Suprapubic skin (tissue), 4 donors: ENCODE measurements at places on chromosomes 11 and 22.

DNA sequence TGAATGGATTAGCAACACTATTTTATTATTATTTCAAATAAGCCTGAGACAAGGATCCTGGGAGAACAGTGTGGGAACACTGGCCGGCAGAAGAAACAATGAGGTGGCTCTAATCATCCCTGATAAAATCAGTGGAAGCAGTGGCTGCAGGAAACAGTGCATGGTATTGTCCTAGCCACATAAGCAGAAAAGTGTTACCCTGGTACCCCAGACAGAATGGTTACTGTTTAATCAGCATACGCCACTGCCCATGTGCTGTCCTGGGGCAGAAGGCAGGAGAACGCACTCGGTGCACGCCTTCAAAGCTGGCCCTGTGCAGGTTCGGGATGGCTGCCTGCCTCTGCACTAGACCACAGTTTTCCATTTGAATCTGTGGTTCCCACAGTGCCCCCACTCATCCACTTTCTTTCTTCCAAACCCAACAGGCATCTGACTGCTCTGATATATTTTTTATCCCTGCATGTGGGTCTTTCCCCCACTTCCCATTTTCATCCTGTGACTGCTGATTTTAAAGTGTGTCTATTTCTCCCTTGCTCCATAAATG lies 25.7 kb downstream of the OPCML start:
- no peak overlapping the region for H3K27ac ChIP-seq
- no peak overlapping the region for H3K4me3 ChIP-seq
- no peak for DNase-seq
- peaks cover 2% of the 10 kb centered on the region for H3K27me3 ChIP-seq

DNA sequence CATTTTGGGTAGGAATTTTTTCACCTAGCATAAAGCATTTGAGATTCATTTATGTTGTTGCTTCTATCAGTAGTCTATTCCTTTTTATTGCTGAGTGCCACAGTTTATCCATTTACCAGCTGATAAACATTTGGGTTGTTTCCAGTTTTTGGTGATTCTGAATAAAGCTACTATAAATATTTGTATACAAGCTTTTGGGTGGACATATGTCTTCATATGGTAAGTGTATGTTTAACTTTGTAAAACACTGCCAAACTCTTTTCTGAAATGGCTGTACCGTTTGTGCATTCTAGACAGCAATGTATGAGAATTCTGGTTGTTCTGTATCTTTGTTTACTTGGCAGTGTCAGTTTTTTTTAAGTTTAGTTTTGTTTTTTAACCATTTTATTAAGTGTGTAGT lies 16.9 kb downstream of the USP47 start:
- H3K27me3 ChIP-seq = no peaks in the 10 kb centered on the region
- H3K4me3 ChIP-seq = no peak overlapping the region
- no peaks in the 10 kb centered on the region for H3K36me3 ChIP-seq
- H3K27ac ChIP-seq = no peak overlapping the region
- DNase-seq = no peak

DNA sequence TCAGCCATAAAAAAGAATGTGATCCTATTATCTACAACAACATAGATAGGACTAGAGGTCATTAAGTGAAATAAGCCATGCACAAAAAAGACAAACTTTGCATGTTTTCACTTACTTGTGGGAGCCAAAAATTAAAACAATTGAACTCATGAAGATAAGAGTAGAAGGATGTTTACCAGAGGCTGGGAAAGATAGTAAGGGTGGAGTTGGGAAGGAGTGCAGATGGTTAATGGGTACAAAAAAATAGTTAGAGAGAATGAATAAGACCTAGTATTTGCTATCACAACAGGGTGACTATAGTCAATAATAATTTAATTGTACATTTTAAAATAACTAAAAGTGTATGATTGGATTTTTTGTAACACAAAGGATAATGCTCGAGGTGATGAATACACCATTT lies 27.2 kb upstream of the IL10RA start:
- DNase-seq = no peak
- peaks cover 4% of the 10 kb centered on the region for H3K27me3 ChIP-seq
- no peak overlapping the region for H3K4me3 ChIP-seq
- no peaks in the 10 kb centered on the region for H3K36me3 ChIP-seq

GRCh38 chr11:45215098-45215865 lies 68.8 kb downstream of the PRDM11 start:
- peaks cover 19% of the 10 kb centered on the region for H3K36me3 ChIP-seq
- H3K4me1 ChIP-seq = peaks cover 3% of the 10 kb centered on the region
- no peak overlapping the region for H3K4me3 ChIP-seq
- no peak overlapping the region for H3K27ac ChIP-seq

- no peak for DNase-seq
- H3K27ac ChIP-seq = no peak overlapping the region
- H3K4me1 ChIP-seq = no peaks in the 10 kb centered on the region
- H3K27me3 ChIP-seq = no peaks in the 10 kb centered on the region
- H3K4me3 ChIP-seq = no peak overlapping the region
- H3K36me3 ChIP-seq = no peaks in the 10 kb centered on the region
Measured at GRCh38 chr11:133724116-133724515, 121.2 kb downstream of the SPATA19 start.

DNA sequence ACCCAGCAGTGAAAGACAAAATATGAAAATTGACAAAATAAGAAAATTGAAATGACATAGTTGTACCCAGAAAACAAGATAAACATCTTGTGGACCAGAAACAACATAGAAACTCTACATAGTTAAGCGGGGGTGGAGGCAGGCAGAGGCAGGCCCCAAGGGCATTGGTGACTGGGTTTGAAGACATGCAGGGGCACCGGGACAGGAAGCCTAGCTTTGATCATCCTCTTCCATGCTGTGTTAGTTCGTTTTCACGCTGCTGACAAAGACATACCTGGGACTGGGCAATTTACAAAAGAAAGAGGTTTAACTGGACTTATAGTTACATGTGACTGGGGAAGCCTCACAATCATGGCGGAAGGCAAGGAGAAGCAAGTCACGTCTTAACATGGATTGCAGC lies 33.5 kb upstream of the CRTAM start:
- H3K4me3 ChIP-seq = no peak overlapping the region
- peaks cover 32% of the 10 kb centered on the region for H3K4me1 ChIP-seq
- no peaks in the 10 kb centered on the region for H3K27me3 ChIP-seq
- no peaks in the 10 kb centered on the region for H3K36me3 ChIP-seq
- peak overlapping the region; percentile 41 for H3K27ac ChIP-seq
- no peak for DNase-seq

DNA sequence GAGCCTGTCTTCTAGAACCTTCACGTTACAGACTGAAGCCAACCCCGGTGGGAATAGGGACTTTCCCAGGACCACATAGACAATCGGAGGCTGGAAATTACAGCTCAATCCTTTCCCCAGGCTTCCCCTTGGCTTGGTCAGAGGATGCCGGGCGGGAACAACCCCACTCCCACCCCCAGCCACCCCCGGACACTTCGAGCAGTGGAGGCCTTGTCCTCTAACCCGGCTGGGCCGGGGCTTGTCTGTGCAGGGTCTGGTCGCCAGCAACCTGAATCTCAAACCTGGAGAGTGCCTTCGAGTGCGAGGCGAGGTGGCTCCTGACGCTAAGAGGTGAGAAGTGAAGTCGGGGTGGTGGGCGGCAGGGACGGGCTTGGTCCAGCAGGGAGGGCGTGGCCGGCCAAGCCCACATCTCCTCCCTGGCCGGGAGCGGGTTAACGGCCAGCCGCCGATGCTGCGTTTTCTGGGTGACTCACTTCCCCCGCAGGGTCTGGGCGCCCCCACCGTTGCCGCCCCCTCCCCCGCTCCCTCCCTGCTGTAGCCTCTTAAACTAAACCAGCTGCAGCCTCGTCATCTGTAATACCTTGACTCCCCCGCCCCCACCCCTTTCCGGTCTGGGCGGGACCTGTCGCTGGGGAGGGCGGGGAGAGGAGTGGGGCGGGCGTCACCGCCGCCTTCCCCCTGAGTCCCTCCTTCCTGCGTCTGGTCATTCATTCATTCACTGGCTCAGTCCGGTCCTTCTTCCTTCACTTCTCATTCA lies 1.5 kb downstream of the LGALS1 start:
- H3K4me3 ChIP-seq = peak overlapping the region; percentile 52
- H3K27me3 ChIP-seq = no peaks in the 10 kb centered on the region
- peak; percentile 93 for DNase-seq

DNA sequence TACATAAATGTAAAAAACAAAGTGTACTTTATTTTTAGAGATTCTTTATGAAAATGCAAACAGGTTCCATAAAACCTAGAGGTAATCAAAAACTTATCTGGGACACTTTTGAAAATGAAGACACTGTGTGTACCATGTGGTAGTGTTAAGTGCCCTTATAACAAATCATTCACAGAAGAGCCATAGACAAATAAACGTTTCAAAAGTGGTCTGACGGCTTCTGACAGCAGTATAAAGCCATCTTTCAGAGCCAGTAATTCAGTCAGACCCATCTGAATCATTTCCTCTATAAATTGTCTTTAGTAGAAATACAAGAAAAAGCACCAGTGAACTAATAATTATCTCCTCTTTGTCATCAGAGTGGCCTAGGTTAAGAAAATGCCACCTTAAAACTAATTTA lies 100.0 kb downstream of the PAX6 start:
- no peak overlapping the region for H3K27ac ChIP-seq
- no peak for DNase-seq
- no peaks in the 10 kb centered on the region for H3K27me3 ChIP-seq
- no peak overlapping the region for H3K4me3 ChIP-seq

DNA sequence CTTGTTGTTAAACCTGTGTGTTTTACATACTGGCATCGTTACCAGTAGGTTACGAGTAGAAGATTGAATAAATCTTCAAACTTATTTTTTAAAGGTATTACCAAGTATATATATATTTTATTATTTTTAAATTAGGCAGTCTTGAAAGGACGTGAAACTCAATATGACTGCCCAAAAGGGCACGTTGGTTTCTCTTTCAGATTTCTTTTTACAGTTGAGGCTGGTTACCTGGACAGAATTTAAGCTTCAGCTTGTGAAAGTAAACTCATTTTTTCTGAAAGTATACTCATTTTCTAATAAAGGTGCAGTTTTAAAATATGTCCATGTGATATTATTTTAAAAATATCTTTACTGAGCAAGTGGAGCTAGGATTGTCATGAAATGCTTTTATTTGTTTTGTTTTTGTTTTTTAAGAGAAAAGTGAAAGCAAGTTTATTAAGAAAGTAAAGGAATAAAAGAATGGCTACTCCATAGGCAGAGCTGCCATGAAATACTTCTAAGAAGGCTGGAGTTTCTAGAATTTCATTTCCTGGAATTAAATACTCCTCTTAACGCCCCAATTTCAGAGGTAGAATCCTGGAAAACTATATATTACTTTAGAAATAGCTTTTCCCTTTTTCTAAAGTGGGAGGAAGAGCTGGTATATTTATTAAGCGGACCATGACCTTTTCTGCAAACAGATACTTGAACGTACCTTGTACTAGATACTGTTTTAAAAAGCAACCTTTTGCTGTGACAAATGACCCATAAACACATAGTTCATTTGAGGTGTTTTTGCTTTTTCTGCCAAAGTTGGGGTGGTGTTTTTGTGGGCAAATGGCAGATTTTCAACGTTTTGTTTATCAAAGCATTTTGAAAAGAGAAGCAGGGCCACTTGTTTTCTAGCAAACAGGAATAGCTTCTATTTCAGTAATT lies 1.9 kb downstream of the FBXO7 start:
- H3K36me3 ChIP-seq = no peaks in the 10 kb centered on the region
- peak overlapping the region; percentile 99 for H3K27ac ChIP-seq
- H3K4me1 ChIP-seq = peaks cover 38% of the 10 kb centered on the region
- no peaks in the 10 kb centered on the region for H3K27me3 ChIP-seq

DNA sequence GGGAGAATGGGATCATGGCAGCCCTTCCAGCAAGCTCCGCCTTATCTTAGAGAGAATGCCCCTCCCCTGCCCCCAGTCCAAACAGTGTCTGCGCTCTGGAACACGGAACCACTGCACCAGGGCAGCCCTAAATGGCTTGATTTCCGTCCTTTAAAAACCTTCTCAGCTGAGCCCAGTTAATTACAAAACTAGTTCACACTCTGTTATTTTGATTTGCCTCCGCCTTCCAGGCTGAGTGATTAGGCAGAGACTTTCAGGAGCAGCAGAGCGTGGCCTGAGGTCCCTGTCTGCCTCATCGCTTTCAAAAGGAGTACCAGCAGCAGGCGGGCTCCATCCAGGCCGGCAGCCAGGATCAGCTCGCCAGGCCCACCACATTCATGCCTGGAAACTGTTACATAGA lies 313.0 kb downstream of the BRD1 start:
- no peaks in the 10 kb centered on the region for H3K36me3 ChIP-seq
- H3K27ac ChIP-seq = no peak overlapping the region
- H3K27me3 ChIP-seq = peaks cover 51% of the 10 kb centered on the region
- DNase-seq = no peak
- no peak overlapping the region for H3K4me3 ChIP-seq

- H3K27me3 ChIP-seq = peaks cover 33% of the 10 kb centered on the region
- no peaks in the 10 kb centered on the region for H3K4me1 ChIP-seq
- H3K36me3 ChIP-seq = no peaks in the 10 kb centered on the region
- H3K27ac ChIP-seq = no peak overlapping the region
Measured at GRCh38 chr22:50047346-50047745, 10.8 kb downstream of the TTLL8 start.

- no peaks in the 10 kb centered on the region for H3K4me1 ChIP-seq
- no peaks in the 10 kb centered on the region for H3K36me3 ChIP-seq
- H3K4me3 ChIP-seq = no peak overlapping the region
- DNase-seq = no peak
Measured at GRCh38 chr11:93285430-93285829, 45.1 kb upstream of the DEUP1 start.

GRCh38 chr11:119910051-119910450 lies 181.1 kb upstream of the NECTIN1 start:
- no peak overlapping the region for H3K4me3 ChIP-seq
- peaks cover 22% of the 10 kb centered on the region for H3K27me3 ChIP-seq
- H3K4me1 ChIP-seq = peaks cover 14% of the 10 kb centered on the region
- no peaks in the 10 kb centered on the region for H3K36me3 ChIP-seq

- H3K27ac ChIP-seq = no peak overlapping the region
- no peaks in the 10 kb centered on the region for H3K27me3 ChIP-seq
- H3K36me3 ChIP-seq = no peaks in the 10 kb centered on the region
- peaks cover 2% of the 10 kb centered on the region for H3K4me1 ChIP-seq
- DNase-seq = no peak
- H3K4me3 ChIP-seq = no peak overlapping the region
Measured at GRCh38 chr11:102573851-102574250, 43.3 kb upstream of the MMP7 start.

GRCh38 chr11:60589611-60590010 lies 74.4 kb downstream of the MS4A13 start:
- H3K4me1 ChIP-seq = no peaks in the 10 kb centered on the region
- H3K36me3 ChIP-seq = no peaks in the 10 kb centered on the region
- no peak overlapping the region for H3K27ac ChIP-seq
- H3K4me3 ChIP-seq = no peak overlapping the region
- no peaks in the 10 kb centered on the region for H3K27me3 ChIP-seq
- DNase-seq = no peak

DNA sequence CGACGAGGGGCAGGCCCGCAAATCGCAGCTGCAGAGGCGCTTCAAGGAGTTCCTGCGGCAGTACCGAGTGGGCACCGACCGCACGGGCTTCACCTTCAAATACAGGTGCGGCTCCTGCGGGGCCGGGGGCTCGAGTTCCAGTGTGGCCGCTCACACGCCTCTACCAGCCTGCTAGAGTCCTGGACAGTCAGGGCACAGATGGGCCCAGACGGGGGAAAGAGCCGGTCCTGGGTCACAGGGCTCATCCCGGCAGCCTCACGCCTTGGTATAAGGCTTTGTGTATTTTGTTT lies 506 bp downstream of the MCM5 start:
- H3K36me3 ChIP-seq = peaks cover 22% of the 10 kb centered on the region
- H3K4me3 ChIP-seq = peak overlapping the region; percentile 82
- no peak overlapping the region for H3K27ac ChIP-seq
- no peaks in the 10 kb centered on the region for H3K27me3 ChIP-seq
- peaks cover 18% of the 10 kb centered on the region for H3K4me1 ChIP-seq
- no peak for DNase-seq
